Upper lobe of right lung (tissue), 1 donor: ENCODE measurements at places on chromosomes 16 and 17. TPM values are rescaled to one million over a fixed set of nuclear protein-coding genes. Genes with fewer than 3 reads are reported as not detected.

Gene FXR2
- 39.3 TPM for total RNA-seq

Gene SNAI3
- total RNA-seq = 7.0 TPM

Gene CCDC144A
- 10.9 TPM for total RNA-seq

Gene TPSG1
- total RNA-seq = 2.3 TPM

Gene GOSR2
- total RNA-seq = 66.5 TPM

Gene HP
- total RNA-seq = 94.2 TPM

Gene NHLRC4
- total RNA-seq = 0.98 TPM

DNA sequence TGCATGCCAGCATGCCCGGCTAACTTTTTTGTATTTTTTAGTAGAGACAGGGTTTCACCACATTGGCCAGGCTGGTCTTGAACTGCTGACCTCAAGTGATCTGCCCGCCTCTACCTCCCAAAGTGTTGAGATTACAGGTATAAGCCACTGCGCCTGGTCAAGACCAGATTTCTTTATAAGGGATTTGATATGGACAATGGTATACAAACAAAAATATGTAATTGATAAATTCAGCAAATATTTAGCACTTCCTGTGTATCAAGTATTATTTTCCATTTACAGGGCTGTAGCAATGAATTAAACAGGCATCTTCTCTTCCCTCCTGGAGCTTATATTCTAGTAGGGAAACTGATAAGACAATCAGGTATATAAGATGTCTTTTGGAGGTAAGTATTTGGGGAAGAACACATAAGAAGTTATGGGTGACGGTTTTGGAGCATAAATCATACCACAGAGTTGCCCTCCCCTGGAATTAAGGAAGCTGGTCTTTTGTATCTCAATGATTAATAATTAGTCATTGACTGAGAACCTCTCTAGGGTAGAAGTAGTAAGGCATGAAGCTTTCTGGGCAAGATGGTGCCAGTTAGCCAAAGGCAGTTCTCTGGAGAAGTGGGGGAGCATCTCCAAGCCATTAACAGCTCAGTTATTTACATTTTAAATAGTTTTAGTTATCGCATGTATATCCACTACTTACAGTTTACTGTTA, 35.8 kb downstream of the TANC2 start:
- H3K4me3 ChIP-seq = no peak overlapping the region
- H3K27me3 ChIP-seq = no peaks in the 10 kb centered on the region
- H3K36me3 ChIP-seq = no peaks in the 10 kb centered on the region
- no peaks in the 10 kb centered on the region for H3K4me1 ChIP-seq
- no peak for DNase-seq

GRCh38 chr17:17408236-17408794, 68.5 kb upstream of the MED9 start:
- no peak for DNase-seq
- peaks cover 16% of the 10 kb centered on the region for H3K4me1 ChIP-seq
- H3K4me3 ChIP-seq = no peak overlapping the region
- H3K27me3 ChIP-seq = no peaks in the 10 kb centered on the region

- H3K4me3 ChIP-seq = no peak overlapping the region
- H3K27me3 ChIP-seq = no peaks in the 10 kb centered on the region
- DNase-seq = no peak
- no peak overlapping the region for H3K27ac ChIP-seq
- H3K36me3 ChIP-seq = no peaks in the 10 kb centered on the region
Measured at GRCh38 chr17:17508019-17508535, 11.9 kb upstream of the RASD1 start.

- DNase-seq = no peak
- no peak overlapping the region for H3K4me3 ChIP-seq
- peaks cover 18% of the 10 kb centered on the region for H3K4me1 ChIP-seq
- no peaks in the 10 kb centered on the region for H3K27me3 ChIP-seq
Measured at GRCh38 chr17:43418441-43419374, 19.9 kb downstream of the ARL4D start.

DNA sequence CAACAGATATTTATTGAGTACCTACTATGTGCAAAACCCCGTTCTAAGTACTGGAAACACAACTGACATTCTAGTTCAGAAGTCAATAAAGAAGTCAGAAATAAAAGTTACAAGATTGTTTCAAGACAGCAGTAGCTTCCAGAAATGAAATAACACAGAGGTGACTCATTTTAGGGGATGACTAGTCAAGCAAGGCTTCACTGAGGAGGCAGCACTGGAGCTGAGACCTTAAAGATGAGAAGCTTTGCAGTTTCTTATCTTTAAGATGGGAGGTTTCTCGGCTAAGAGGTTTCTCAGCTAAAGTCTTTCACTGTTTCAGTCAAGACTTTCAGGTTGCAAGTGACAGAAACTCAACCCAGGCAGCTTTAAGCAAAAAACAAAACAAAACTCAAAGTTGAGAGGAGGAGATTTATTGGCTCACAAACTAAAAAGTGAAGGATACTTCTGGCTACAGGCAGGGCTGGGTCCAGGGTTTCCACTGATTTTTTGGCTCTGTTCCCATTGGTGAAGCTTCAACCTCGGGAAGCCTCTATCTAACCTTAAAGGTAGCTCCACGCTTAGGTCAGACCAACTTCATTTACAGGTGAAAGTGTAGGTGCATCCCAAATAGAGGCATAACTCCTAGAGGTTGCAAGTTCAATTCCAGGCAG, 7.4 kb upstream of the MMP2 start:
- H3K36me3 ChIP-seq = no peaks in the 10 kb centered on the region
- H3K27ac ChIP-seq = no peak overlapping the region
- H3K4me1 ChIP-seq = peaks cover 7% of the 10 kb centered on the region
- no peak overlapping the region for H3K4me3 ChIP-seq

- H3K4me3 ChIP-seq = no peak within 1 kb of the TSS
- no peak within 1 kb of the TSS for H3K27ac ChIP-seq
- H3K27me3 ChIP-seq = peaks cover 6% of the 10 kb centered on the region
- no peak for DNase-seq
Measured at GRCh38 chr17:41184480-41184961, at the start of gene KRTAP4-1. KRTAP4-1 (minus strand) TSS chr17:41184911; CDS start chr17:41184854, 57 bp downstream.

DNA sequence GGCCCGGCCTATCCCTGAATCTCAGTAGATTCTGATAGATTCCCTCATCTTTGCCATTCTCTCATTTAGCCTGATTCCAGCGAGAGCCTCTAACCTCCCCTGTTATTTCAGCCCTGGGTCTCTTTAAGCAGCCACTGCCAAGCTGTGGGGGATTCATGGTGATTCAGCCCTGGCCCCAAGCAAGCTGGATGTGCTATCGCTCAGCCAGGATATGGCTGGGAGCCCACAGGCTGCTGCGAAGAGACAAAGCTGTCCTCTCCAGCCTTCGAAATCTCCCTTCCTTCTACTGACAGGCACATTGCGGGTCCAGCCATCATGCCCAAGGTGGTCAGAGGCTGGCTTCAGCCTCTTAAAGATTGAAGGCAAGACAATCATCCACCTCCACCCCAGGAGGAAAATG, 394.1 kb downstream of the SOX9 start:
- no peak overlapping the region for H3K27ac ChIP-seq
- no peaks in the 10 kb centered on the region for H3K27me3 ChIP-seq
- no peaks in the 10 kb centered on the region for H3K36me3 ChIP-seq
- no peak overlapping the region for H3K4me3 ChIP-seq
- H3K4me1 ChIP-seq = peaks cover 5% of the 10 kb centered on the region

DNA sequence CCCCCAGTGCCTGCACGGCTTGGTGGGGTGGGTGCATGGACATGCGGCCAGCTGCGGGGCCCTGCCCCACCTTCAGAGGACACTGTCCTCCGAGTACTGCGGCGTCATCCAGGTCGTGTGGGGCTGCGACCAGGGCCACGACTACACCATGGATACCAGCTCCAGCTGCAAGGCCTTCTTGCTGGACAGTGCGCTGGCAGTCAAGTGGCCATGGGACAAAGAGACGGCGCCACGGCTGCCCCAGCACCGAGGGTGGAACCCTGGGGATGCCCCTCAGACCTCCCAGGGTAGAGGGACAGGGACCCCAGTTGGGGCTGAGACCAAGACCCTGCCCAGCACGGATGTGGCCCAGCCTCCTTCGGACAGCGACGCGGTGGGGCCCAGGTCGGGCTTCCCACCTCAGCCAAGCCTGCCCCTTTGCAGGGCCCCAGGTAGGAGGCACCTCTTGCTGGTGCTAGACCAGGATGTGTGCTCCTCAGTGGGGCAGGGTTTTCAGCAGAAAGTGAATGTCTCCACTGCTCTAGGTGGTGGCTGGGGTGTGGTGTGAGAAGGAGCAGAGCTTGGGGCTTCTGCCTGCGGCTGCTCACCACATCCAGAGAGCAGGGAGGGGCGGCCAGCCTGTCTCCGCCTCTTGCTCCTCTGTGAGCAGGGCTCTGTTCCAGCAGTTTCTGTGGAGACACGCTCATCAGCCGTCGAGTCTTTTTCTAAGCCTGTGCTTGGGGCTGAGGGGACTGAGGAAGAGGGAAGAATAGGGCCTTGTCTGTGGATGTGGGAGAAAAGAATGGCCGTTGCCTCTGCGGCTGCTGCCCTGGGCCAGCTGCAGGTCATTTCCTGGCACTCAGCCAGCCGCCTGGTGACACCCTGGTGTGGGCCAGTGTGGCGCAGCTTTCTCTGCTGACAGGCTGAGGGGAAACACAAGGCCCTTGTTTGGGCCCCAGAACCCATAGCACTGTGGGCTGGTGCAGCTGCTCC, 2.2 kb downstream of the ZNF276 start:
- peaks cover 55% of the 10 kb centered on the region for H3K36me3 ChIP-seq
- H3K4me1 ChIP-seq = peaks cover 39% of the 10 kb centered on the region
- DNase-seq = no peak
- peak overlapping the region; percentile 96 for H3K27ac ChIP-seq

DNA sequence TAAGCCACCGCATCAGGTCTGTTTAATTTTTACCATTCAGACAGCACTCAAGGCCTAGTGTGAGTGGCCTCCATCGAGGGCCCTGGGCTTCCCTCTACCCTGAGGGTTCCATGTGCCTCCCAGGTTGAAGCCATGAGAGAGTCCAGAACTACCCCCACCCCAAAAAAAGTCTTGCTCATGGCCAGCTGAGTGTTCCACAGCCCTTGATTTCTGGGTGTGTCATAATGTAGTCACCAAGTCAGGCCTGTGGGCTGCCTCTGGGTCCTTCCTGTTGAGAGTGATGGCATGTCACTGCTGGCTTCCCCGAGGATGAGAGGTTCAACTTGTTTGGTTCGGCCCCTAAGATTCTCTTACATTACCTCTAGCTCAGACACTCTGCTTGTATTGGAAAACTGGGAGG, 100.6 kb downstream of the PITPNC1 start:
- H3K4me1 ChIP-seq = peaks cover 17% of the 10 kb centered on the region
- H3K36me3 ChIP-seq = no peaks in the 10 kb centered on the region
- H3K27me3 ChIP-seq = no peaks in the 10 kb centered on the region
- no peak for DNase-seq
- H3K4me3 ChIP-seq = no peak overlapping the region

- H3K4me3 ChIP-seq = no peak overlapping the region
- H3K36me3 ChIP-seq = peaks cover 84% of the 10 kb centered on the region
- H3K4me1 ChIP-seq = peaks cover 13% of the 10 kb centered on the region
- peak overlapping the region; percentile 68 for H3K27ac ChIP-seq
- no peaks in the 10 kb centered on the region for H3K27me3 ChIP-seq
Measured at GRCh38 chr17:42475835-42476234, 17.2 kb downstream of the ATP6V0A1 start.

DNA sequence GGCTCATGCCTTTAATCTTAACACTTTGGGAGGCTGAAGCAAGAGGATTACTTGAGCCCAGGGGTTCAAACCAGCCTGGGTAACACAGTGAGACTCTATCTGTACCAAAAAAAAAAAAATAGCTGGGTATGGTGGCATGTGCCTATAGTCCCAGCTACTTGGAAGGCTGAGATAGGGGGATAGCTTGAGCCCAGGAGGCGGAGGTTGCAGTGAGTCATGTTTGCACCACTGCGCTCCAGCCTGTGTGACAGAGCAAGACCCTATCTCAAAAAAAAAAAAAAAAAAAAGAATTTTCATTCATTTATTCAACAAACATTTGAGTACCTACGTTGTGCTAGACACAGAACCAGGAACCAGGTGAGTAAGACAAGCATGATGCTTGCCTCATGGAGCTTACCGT, 73.6 kb upstream of the MRTFB start:
- no peaks in the 10 kb centered on the region for H3K36me3 ChIP-seq
- peaks cover 10% of the 10 kb centered on the region for H3K4me1 ChIP-seq
- no peaks in the 10 kb centered on the region for H3K27me3 ChIP-seq
- no peak overlapping the region for H3K4me3 ChIP-seq

DNA sequence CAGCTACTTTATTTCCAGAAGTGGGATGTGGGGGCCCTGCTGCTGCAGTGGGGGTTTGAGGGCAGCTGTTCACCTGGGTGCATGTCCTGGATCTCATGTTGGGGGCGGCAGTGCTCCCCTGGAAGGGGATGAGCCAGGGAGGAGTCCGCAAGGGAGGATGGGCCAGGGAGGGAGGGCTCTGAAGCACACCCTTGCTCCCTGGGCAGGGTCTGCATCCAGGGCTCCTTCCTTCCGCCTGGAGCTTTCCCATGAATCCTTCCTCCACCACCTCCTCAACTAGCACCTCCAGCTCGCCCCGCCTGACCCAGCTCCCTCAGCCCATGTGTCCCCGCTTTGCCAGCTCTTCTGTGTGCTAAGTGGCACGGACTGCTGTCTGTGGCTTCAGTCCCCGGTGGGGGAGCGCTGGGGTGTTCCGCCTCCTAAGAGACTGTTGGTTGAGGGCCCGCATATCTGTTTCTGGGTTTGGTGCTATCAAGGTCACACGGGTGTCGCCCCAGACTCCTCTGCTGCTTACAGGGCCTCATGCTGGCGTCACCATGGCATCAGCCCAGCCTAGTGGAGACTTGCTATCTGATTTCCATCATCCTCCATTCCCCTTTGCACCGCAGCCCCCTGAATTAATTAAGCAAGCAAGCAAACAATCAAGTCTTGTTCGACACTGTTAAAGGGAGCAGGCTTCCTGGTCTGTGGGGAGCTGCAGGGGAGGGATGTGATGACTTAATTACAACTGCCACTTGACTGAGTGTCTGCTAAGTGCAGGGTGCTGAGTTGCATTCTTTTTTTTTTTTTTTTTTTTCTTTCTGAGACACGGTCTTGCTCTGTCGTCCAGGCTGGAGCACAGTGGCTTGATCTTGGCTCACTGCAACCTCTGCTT, 71.8 kb downstream of the PRKCA start:
- no peak for DNase-seq
- H3K27ac ChIP-seq = no peak overlapping the region
- no peaks in the 10 kb centered on the region for H3K36me3 ChIP-seq
- H3K4me3 ChIP-seq = no peak overlapping the region
- no peaks in the 10 kb centered on the region for H3K4me1 ChIP-seq

DNA sequence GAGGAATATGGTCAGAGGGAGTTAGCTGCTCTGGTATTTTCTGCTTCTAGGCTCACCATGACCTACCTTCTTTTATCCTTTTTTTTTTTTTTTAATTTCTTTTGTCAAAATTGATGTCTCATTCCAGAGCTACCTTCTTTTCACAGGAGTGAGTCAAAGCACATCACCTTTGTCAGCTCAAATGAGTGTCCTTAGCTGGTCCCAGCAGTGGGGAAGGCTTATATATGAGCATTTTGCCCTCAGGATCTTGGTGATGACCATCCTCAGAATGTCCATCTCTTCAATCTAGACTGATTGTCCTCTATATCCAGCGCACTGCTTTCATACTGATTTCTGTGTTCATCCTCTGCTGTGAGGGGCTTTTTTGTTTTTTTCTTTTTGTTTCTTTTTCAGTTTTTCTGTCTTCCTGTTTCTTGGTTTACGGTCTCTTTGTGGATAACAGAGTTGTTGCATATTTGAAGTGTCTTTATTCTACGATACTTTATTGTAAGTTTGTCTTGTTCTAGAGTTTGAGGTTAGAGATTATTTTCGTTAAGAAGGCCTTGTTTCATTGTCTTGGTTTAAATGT, 24.9 kb downstream of the CBFB start:
- no peaks in the 10 kb centered on the region for H3K27me3 ChIP-seq
- H3K36me3 ChIP-seq = no peaks in the 10 kb centered on the region
- DNase-seq = no peak
- H3K4me3 ChIP-seq = no peak overlapping the region
- H3K27ac ChIP-seq = no peak overlapping the region
- peaks cover 6% of the 10 kb centered on the region for H3K4me1 ChIP-seq
